ENCODE measurements at places on chromosomes 6 and 20.

DNA sequence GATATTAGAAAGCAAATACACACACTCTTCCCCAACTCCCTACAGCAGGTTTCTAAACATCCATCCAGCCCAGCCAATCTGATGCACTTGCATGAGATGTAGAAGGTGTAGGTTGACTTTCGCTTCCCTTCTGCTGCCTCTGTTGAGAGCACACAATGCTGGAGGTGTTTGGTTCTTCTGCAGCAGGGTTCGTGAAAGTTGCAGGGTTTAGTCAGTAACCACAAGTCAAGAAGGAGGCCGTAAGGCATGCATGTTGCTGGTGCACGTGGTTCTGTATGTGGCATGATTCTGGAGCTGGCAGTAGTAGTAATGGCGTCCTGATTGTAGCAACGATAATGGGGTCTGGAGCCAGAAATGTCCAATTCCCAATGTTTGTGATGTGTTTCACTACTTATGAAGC, 53.0 kb downstream of the DEK start:
- DNase-seq, result no peak

DNA sequence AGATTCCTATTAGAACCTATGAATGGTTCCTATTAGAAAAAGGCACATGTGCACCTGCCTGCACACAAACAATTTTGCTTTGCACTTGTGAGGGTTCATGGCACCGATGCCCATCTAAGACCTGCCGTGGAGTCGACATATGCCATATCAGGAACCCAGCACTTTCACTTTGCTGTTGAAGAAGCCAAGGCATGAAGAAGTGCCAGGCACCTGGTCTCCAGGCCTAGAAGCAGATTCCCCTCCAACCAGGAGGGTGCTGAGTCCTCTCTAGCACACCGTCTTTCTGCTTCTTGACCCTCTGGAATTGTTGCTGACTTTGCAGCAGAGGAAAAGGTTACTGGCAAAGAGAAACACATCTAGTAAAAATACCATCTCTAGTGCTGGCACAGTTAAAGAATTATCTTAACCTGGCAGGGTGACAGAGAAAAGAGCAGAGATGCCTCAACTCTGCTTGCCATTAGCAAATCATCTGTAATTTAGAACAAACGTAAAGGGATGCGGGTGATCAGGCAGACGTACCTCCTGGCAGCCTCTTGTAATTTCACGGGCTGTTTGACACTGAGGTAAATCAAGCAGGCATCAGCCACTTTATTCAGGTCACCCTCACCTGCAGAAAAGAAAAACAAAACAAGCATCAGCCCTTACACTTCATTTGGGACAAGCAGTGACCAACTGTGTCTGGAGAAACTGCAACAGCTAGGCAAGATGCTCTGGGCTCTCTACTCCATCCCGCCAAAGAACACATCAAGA, 37.2 kb downstream of the TTI1 start:
- no peak for DNase-seq

DNA sequence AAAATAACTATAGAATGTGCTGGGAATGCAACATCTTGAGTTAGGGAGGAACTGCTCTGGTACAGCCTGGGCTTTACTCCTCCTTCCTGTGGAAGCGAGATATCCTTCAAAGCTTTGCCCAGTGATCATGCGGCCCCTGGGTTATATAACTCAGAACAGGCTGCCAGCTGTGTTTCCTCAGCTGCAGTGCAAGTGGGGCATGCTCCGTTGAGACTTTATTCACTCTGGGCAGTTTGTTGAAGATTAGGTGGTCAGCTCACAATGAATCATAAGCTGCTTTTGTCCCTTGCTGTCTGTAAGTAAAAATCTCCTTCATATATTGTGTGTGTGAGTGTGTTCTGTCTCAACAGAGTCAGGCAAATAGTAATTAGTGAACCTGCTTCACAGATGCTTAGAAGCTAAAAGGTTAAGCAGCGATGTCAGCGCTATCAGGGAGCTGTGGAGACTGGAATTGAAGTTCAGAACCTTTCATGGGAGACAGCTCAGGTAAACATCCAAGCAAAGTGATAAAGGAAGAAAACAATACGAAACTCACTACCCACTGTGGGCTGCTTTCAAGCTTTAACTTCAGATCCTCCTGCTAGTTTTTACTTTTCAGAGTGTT, 688.4 kb downstream of the HTR1B start:
- DNase-seq, result no peak

GRCh38 chr6:24228123-24228522, 102.1 kb downstream of the NRSN1 start:
- DNase-seq, result no peak

DNA sequence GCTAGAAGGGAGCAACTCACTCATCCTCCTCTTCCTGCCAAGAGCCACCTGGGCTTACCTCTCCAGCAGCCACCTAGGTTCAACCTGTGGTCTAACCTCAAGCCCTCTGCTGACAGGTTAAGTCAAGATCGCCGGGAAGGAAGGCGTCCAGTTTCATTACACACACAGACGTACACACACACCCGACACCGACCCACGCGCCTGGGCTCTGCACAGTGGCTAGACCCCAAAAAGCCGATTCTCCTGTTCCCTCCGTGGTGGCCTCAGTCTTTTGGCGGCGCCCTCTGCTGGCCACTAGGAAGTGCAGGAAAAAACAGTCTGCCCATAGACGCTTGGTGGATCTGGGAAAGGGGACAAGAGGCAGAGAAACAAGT, 52.8 kb downstream of the MRPL14 start:
- DNase-seq, result peak; percentile 50

DNA sequence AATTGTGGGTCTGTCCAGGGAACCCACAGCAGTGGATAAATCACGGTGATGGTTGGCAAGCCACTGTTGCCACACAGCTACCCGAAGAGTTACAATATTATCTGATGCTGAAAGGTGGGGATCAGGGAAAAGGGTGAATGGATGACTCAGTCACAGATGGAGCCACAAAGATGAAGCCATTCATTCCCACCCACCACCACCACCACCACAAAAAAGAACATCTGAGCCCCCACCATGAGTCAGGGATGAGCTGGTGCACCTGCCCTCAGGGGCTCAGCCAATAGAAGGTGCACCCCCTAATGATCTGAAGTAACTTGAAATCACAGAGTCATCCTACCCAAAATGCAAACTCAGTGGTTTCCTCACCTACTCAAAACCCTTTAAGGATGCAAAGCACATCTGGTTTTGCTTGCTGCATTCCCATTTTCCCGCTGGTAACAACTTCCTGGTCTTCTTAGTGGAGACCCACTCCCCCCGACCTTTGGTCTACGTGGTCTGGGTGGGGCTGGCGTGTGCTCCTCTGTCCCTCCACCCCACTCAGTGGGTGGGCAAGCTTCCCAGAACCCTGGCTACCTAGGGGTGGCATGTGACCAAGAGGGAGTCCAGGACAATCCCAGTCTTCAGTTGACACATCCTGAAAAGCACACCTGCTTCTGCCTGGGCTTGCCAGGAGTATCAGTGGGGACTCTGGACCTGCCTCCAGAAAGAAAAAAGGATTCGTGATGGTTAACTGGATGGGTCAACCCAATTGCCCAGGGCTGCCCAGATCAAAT, 125.5 kb downstream of the ANKRD60 start:
- no peak for DNase-seq

GRCh38 chr6:113843500-113844073, 13.6 kb upstream of the MARCKS start:
- DNase-seq, result no peak

- DNase-seq, result no peak
These were observed 95.9 kb upstream of the FOXQ1 start for GRCh38 chr6:1215884-1216487.

- DNase-seq, result no peak
These were observed 105.9 kb downstream of the MYB start for GRCh38 chr6:135286962-135287538.

DNA sequence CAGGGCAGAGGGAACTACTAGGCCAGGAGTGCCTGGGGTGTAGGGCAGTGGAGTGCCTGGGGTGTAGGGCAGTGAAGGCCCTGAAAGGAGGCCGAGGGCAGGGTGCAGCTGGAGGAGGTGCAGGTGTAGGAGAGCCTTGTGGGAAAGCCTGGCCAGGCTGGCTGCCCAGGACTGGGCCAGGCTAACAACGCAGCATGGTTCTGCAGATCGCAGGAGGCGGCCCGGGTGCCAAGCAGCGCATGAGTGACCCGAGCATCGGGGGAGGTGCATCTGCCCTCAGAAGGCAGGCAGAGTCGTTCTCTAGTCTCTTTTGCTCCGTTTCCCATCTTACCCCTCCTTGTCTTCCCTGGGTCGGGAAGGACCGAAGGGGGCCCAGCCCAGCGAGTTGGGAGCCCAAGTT, 151.5 kb upstream of the PHACTR3 start:
- DNase-seq, result no peak

- DNase-seq, result no peak
These were observed 11.3 kb upstream of the RNF182 start for GRCh38 chr6:13913226-13914001.

DNA sequence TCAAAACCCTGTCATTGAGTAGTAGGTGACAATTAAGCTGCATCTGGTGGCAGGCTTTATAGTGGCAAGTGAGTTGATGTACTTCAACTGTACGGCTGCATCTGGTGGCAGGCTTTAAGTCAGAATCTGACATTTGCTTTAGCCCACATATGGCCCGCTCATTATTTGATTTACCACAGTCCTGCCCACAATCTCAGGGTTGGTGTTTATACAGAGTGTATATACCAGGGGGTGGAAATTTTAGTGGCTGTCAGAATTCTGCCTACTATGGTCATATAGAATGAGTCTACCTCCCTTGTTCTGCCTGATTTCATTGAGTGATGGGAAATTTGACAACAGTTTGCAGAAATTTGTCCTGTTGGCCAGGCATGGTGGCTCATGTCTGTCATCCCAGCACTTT, 112.3 kb downstream of the SMAP1 start:
- no peak for DNase-seq

DNA sequence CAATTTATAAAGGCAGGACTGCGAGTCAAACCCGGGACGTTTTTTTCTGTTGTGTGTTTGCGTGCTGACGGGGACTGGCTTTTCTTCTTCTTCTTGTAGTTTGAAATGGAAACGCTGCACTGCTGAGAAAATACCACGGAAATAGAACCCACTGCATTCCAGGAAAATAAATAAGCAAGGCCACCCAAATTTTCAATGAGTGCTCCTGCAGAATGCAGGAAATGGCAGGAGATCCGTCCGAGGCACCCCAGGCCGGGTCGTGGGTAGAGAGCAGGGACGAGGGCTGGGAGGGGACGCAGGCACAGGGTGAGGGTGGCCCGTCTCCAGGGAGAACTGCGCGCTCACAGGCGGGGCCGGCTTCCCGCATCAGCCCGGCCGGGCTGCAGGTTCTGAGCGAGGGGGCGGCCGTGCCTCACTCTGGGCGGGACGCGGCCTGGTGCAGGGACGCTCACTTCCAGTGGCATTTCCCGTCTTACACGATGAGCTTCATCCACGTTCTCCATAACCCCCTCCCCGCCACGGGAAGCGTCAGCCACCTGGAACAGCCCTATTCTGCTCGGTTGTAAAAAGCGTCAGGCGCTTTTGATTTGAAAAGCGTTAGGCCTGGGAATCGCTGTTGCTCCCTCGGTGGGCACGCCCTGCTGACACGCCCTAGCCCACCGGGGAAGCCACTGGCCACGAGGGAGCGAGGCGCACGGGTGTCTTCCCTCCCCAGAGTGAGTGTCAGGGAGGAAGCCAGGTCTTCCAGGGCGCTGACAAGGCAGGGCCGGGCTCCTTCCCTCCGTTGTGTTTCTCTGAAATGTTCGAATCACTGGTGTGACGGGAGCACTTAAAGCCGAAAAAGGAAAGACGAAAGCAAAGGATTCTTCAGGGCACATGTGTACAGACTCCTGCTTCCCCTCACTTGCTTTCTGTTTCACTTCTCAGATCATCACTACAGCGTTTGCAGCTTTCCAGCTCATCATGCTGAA, 17.9 kb upstream of the EXOC2 start:
- peak; percentile 43 for DNase-seq

DNA sequence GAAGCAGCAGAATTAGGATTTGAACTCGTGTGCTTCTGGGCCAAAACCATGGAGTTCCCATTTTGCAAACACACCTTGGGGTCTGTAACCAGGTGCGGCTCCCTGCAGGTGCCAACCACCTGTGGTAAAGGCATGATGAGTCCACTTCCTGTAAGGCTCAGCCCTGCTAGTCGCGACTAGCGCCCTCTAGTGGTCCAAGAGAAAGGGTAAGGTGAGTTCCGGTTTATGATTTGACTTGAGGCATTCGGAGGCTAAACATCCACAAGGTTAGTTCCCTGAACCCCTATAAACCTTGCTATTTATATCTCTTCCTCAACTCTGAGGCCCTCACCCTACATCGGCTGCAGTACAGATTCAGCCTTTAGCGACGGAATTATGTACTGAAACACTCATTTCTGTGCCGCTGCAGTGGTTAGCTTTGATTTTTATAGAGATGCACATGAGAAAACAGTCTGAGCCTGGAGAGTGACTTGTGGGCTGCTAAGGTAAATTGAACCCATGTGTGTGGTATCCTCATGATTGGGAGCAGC, 173.4 kb downstream of the PLCB1 start:
- DNase-seq, result peak; percentile 79

DNA sequence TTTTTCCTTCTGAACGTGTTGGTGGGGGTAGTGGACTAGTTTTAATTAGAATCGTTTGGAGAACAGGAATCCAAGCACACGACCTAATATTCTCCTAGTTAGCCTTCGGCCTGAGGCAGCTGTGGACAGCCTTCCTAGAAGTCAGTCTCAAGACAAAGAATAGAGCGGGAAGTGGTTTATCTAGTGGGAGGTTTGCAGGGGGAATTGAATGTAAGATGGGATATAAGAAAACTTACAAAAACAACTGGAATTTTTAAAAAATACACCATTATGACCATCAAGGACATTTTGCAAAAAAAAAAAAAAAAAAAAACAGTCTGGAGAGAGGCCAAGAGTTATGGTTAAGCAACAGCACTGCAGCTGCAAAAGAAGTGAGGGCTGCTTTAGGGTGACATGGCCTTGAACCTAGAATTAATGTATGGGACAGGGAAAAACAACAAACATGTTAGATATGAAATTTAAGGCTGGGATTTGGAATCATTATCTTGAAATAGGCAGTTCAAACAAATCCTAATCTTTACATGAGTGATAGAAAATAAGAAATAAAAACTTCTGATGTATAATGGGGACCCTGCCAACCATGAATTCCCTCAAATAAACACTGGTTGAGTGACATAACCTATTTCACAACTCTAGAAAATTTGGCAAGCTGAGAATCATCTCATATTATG, 40.2 kb downstream of the PLAGL1 start:
- DNase-seq, result no peak

GRCh38 chr20:44074252-44075151, 112.5 kb downstream of the JPH2 start:
- no peak for DNase-seq

DNA sequence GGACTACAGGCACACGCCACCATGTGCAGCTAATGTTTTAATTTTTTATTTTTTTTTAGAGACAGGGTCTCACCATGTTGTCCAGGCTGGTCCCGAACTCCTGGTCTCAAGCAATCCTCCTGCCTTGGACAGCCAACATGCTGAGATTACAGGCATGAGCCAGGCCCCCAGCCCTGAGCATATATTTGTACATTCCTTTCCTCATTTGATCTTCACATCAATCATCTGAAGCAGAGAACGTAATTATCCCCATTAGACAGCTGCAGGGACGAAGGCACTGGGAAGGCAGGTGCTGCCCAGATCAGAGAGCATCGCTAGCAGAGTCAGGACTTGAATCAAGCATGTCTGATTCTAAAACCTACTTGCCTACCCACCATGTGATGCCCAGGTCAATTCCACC, 41.0 kb upstream of the SIRPA start:
- DNase-seq, result no peak

Measured in CD8-positive, alpha-beta T cell (primary cell).